Colonic mucosa (tissue), 4 donors: ENCODE measurements at places on chromosomes 1 and 21. TPM values are rescaled to one million over a fixed set of nuclear protein-coding genes. Genes with fewer than 3 reads are reported as not detected.

Gene BEND5
- 0.57 TPM for total RNA-seq

Gene ANGPTL3
- not detected for total RNA-seq

Gene UMODL1
- total RNA-seq: 0.37 TPM

Gene ARMH1
- total RNA-seq: 5.1 TPM

Gene LAMTOR2
- total RNA-seq: 83.9 TPM

- no peaks in the 10 kb centered on the region for H3K4me1 ChIP-seq
- H3K27me3 ChIP-seq: no peaks in the 10 kb centered on the region
- H3K36me3 ChIP-seq: no peaks in the 10 kb centered on the region
- DNase-seq: no peak
- no peak overlapping the region for H3K4me3 ChIP-seq
Measured at GRCh38 chr1:192104852-192105251, 53.4 kb upstream of the RGS18 start.

- H3K4me3 ChIP-seq: no peak overlapping the region
- no peaks in the 10 kb centered on the region for H3K27me3 ChIP-seq
- DNase-seq: no peak
- no peak overlapping the region for H3K27ac ChIP-seq
- no peaks in the 10 kb centered on the region for H3K36me3 ChIP-seq
- H3K4me1 ChIP-seq: no peaks in the 10 kb centered on the region
Measured at GRCh38 chr1:83531521-83532309, 467.2 kb downstream of the TTLL7 start.

GRCh38 chr21:33217138-33217520, 12.6 kb upstream of the IFNAR2 start:
- no peak overlapping the region for H3K27ac ChIP-seq
- H3K27me3 ChIP-seq: no peaks in the 10 kb centered on the region
- H3K36me3 ChIP-seq: no peaks in the 10 kb centered on the region
- H3K4me3 ChIP-seq: no peak overlapping the region
- no peak for DNase-seq

DNA sequence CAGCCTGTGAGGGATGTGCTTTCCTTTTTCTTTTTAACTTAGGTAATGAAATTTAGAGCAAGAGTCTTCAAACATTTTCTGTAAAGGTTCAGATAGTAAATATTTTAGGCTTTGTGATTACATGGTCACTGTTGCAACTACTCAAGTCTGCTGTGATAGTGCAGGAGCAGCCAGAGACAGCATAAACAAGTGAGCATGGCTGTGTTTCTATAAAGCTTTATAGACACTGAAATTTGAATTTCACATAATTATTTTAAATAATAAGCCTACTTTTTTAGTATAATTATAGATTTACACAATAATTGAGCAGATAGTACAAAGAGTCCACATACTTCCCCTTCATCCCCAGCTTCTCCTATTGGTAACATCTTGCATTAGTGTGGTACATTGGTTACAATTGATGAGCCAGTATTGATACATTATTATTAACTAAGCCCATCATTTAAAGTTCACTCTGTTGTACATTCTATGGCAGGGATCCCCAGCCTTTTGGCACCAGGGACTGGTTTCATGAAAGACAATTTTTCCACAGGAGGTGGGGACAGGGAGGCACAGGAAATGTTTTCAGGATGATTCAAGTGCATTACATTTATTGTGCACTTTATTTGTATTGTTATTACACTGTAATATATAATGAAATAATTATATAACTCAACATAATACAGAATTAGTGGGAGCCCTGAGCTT, 3.0 kb downstream of the ATF6 start:
- H3K4me1 ChIP-seq: no peaks in the 10 kb centered on the region
- H3K27ac ChIP-seq: no peak overlapping the region
- no peak for DNase-seq
- H3K27me3 ChIP-seq: no peaks in the 10 kb centered on the region
- no peaks in the 10 kb centered on the region for H3K36me3 ChIP-seq
- no peak overlapping the region for H3K4me3 ChIP-seq

DNA sequence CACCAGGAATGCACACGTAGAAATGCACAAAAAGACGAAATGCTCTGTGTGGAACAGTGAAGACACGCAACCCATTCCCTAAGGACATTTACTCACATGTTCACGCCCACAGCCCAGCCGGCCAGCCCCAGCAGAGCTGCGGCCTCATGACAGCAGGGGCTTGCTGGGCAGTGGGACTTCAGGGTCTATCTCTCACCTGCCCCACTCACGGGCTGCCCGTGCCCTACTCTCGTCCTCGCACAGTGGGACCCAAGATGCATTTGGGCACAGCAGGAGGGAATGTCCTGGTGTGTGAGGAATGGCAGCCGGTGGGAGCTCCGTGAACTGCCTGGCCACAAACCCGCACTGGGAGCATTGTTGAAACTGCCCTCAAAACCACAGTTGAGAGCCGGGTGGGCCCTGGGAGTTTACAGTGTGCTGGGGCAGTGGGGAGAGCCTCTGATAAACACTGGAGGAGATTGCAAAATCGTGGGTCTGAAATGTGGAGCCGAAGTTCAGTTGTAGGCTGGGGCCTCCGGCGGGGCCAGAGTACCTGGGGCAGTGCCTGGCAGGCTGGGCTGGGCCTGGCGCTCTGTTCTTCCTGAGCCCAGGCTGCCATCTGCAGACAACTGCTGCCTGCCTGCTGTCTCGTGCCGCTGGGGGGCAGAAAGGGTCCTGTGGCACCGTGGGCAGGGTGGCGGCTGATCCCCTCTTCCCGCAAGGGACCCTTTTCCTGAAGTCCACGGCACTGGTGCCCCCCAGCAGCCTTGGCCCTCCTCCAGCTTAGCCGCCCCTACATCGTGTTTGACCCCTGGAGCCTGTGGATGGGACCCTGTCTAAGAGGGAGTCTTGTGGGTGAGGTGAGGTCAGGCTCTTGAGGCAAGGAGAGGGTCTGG, 20.7 kb upstream of the POFUT2 start:
- H3K36me3 ChIP-seq: no peaks in the 10 kb centered on the region
- no peak overlapping the region for H3K4me3 ChIP-seq
- H3K27ac ChIP-seq: peak overlapping the region; percentile 32
- DNase-seq: no peak

DNA sequence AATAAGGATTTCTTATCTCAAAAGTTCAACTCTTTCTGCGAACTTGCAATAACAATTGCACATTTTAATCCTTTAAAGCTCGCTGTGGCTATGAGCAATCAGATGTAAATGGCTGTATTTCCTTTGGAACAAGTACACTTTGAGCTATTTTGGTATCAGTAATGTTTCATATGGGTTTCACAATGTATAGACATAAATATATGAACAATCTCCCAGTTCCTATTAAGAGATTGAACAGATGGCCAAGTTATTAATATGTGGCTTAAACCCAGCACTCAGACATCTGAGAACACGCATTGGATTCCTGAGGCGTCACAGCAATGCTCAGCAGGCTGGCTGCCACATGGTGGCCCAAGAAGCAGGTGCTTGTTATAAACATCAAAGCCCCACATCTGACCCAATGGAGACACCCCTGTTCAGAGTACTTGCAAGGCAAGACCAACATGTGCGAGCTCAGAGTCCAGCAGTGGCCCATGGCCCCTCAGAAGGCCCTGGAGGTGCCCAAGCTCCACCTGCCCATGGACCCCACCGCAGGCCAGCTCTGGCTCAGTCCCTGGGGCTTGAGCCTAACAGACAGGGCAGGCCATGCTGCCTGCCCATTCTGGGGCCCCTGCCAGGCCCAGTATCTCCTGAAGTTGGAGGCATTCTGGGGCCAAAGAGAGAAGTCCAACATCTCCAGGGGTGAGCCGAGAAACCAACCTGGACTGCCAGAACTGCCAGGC, 23.7 kb downstream of the PSMG1 start:
- no peak overlapping the region for H3K27ac ChIP-seq
- no peak overlapping the region for H3K4me3 ChIP-seq
- DNase-seq: no peak
- H3K27me3 ChIP-seq: no peaks in the 10 kb centered on the region
- no peaks in the 10 kb centered on the region for H3K4me1 ChIP-seq

DNA sequence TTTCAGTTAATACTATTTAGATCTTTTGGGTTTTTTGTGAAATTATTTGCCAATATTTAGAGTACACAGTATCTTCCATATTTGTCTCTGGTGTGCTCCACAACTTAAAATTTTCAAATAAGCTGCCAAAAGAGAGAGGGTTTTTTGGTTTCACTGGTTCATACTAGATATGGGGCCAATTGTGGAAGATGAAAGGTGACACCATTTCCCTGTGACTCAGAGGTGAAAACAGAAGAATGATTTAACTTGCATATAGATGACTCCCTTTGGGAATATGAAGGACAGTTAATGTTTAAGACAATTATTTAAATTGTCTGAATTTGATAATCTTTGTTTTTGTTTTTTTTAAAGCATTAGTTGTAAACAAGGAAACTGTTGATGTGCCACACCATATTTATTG, 37.5 kb downstream of the IVNS1ABP start:
- no peaks in the 10 kb centered on the region for H3K4me1 ChIP-seq
- no peak overlapping the region for H3K27ac ChIP-seq
- H3K4me3 ChIP-seq: no peak overlapping the region
- no peaks in the 10 kb centered on the region for H3K27me3 ChIP-seq
- no peak for DNase-seq
